Activated T-helper 1 cell treated with anti-CD3 and anti-CD28 coated beads, Interleukin-12 subunit alpha, Interleukin-12 subunit beta, Interleukin-2, Interleukin-4 antibody, amounts not matched to agents 30 ng/mL and 10 ng/mL and 1 ng/mL, durations not matched to agents 14 hours and 24 hours and 36 hours (primary cell): ENCODE measurements at places on chromosomes 11 and 22. TPM values are rescaled to one million over a fixed set of nuclear protein-coding genes. Genes with fewer than 3 reads are reported as not detected.

DNA sequence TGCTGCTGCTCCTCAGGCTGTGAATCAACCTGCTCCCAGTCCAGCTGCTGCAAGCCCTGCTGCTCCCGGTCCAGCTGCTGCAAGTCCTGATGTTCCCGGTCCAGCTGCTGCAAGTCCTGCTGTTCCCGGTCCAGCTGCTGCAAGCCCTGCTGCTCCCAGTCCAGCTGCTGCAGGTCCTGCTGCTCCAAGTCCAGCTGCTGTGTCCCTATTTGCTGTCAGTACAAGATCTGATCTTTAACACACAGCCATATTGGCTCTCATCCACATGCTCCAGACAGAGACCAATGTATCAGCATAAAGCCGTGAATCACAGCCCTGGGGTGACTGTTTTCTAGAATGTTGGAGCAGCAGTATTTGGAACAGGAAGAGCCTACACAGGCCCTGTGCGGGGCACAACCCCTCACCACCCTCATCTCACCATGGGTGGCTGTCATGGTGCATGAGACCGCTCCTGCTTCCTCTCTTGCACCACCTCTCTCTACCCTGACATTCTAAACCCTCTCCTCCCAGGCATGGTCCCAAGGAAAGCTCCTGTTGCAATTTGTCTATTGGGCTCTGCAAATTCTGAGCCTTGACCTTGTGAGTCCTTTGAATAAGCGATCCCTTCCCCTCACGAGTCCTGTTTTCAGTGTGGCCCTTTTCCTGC is 3.5 kb downstream of the KRTAP5-10 start:
- no peak for DNase-seq

Gene RIC3
- total RNA-seq: 4.7 and 7.4 TPM in 2 replicates

DNA sequence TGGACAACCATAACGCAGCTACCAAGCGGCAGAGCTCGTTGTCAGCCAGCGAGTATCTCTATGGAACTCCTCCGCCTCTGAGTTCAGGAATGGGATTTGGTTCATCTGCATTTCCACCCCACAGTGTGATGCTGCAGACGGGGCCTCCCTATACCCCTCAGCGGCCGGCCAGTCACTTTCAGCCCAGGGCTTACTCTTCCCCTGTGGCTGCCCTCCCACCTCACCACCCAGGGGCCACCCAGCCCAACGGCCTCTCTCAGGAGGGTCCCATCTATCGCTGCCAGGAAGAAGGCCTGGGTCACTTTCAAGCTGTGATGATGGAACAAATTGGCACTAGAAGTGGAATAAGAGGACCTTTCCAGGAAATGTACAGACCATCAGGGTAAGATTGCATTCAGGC is 14.1 kb upstream of the SLC25A18 start:
- DNase-seq: no peak

DNA sequence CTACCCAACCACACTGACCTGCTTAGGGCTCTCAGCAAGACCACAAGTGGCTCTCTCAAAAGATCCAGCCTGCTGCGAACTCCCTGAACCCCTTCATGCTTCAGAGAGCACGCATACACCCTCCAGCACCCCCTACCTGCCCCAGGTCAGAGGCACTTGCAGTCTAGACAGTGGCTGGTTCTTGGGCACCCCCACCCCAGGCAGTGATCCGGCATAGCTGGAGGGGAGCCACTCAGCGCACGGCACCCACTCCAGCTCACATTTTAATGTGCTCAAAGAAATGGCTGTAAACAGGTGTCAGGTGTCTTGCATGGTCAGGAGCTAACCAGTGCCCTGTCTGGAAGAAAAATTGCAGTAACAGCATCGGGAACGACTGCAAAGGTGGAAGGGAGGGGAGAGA is 140.8 kb downstream of the PKNOX2 start:
- no peak for DNase-seq

DNA sequence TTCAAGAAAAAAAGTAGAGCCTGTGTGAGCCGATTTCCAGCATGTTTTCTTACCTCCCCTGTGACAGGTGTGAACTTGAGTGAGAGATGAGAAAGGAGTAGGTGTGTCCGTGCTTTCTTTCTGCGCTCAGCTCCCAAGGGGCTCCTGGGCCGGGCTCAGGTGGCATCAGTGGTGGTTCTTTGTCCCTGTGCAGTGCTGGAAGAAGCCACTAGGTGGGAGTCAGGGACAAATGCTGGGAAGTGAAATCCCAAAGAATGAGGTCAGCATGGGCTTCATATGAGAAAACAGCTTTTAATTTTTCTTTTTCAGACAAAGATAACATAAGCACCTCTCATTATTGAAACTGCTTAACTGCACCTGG is 57.8 kb downstream of the PPFIBP2 start:
- no peak for DNase-seq

DNA sequence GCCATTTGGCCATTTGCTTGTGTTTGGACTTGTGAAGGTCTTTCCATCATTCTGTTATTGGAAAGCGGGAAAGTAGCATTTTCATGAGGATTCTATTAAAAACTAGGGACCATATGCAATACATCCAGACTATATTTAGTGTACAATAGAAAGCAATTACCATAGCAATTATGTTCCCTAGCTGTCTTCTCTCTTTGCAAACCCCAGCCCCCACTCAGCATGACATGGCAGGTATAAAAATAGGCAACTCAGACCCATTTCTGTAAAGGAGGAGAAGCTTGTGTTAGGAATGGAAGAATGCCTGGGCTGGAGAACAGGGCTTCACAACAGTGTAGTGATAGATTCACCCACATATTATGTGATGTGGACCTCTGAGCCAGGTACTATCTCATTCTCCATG is 12.4 kb downstream of the OR51B6 start:
- DNase-seq: no peak

DNA sequence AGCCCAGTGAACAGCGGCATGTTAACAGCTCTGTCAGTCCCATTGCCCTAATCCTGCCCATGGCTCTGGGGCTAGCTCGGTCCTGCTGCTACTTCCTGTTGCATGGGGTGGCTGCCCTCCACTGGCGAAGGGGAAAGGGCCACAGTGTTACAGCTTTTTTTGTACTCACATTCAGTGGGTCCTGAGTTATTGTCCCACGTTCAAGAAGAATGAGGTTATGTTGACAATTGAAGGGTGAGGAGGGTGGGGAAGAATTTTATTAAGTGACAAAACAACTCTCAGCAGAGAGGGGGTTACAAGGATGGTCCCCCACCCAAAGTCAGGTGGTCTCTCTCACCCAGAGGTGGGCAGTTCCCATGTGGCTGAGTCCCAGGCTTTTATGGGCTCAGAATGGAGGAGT is 17.7 kb upstream of the MS4A7 start:
- no peak for DNase-seq

Gene CASP4
- 32.9 and 34.0 TPM in 2 replicates for total RNA-seq

GRCh38 chr11:29161191-29161590 is 855.6 kb downstream of the KCNA4 start:
- DNase-seq: no peak

DNA sequence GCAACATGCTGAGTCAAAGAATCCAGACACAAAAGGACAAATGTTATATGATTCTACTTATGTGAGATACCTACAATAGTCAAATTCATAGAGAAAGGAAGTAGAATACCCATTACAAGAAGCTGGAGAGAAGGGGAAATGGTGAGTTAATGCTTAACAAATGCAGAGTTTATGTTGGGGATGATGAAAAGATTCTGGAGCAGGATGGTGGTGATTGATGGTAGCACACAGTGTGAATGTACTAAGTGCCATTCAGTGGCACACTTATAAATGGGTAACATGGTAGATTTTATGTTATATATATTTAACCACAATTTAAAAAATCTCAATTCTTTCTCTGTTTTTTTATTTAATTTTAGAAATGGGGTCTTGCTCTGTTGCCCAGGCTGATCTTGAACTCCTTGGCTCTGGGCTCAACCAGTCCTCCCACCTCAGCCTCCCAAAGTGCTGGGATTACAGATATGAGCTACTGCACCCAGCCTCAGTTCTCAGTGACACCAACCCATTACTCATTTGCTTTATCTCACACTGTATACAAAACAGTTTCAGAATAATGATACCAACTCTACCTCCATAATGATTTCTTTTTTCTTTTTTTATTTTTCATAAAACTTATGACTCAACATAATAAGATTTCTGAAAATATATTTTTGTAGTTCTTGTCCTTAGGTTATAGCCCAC is 9.6 kb upstream of the RELA start:
- no peak for DNase-seq

GRCh38 chr11:106281455-106282173 is 204.2 kb downstream of the AASDHPPT start:
- DNase-seq: no peak
